ENCODE measurements at places on chromosomes 1 and 21.

DNA sequence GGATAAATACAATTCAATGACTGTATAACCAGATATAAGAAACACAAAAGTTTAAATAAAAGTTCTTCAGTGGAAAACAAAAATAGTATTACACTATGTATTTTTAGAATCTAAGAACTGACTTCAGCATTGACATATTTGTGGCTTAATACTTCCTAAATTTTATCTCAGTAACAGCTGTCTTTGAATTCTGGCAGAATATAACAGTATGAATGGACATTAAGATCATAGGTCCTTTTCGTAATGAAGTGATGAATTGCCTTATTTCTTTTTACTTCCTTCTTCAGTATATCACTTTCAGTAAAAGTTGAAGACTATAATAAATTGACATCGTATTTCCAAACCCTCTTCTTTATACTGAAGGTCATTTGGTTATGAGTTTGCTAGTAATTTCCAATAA, 1030.0 kb downstream of the MRPL39 start:
- DNase-seq = no peak

DNA sequence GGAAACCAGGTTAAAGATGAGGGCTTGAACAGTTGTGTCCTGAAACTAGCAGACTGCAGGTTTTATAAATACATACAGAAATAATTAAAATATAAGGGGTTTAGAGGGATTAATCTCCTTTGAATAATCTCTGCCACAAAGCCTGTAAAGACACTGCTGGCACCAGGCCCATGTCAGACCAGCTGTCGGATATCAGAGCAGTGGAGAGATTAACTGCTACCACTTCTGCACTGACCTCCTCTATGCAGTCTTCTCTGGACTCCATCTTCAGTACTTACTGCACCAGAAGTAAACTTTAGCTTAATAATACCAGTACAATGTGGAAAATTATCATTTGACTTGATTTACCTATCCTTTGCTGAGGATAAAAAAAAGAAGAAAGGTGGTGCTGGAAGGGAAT, 128.6 kb downstream of the LHX4 start:
- DNase-seq = no peak

DNA sequence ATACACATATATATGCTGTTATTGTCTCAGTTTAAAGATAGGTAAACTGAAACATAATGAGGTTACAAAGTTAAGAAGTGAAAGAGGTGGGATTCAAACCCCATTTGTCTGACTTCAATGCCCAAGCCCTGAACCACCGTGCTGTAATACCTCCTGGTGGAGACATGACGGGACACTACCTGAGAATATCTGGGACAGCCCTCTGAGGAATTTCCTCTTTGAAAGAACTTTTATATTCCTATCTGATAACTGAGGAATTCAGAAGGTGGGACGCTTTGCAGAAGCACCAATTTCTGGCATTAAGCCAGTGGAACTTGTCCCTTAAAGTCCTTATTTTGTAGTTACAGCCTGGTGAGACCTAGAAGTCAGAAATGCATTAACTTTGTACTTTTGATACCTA, 32.1 kb upstream of the FASLG start:
- no peak for DNase-seq

GRCh38 chr1:115782571-115783281, 14.2 kb upstream of the CASQ2 start:
- no peak for DNase-seq

GRCh38 chr1:156797212-156797871, 19.3 kb downstream of the SH2D2A start:
- DNase-seq = no peak

- DNase-seq = no peak
Measured at GRCh38 chr1:53919675-53920066, 25.7 kb downstream of the DIO1 start.

DNA sequence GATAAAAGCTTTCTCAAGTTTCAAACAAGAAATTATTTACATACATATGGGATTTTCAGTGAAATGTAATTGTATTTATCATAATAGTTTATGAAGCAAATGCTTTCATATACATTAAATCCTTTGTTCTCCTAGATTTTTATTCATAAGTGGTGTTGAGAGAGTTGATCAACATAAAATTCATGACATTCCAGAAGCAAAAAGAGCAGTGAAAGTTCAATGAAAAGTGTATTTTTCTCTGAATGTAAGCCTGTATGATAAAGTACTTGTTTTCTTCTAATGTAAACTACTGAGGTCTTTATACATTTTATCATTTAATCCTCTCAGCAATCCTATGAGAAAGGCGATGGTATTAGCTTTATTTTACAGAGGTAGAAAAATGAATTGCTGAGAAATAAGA, 146.5 kb downstream of the PLA2G4A start:
- no peak for DNase-seq

DNA sequence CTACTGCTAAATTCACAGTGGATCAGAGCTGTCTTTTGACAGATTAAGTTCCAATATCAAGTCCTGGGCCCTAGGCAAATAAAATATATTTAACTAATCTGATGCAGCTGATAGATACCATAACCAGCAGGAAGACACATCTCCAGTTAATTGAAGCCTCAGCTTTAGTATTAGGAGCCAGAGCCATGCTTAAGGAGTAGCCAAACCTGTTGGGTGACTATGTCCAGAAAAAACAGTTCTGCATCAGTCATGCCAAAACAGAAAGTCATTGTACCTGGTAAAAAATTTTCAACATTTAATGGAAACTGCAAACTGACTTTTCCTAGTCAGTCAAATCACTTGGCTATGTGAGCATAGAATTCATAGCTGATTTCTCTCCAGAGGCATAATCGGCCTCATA, 200.5 kb upstream of the RUNX1 start:
- DNase-seq = no peak

- DNase-seq = no peak
Measured at GRCh38 chr1:8011923-8012858, 13.9 kb downstream of the ERRFI1 start.

DNA sequence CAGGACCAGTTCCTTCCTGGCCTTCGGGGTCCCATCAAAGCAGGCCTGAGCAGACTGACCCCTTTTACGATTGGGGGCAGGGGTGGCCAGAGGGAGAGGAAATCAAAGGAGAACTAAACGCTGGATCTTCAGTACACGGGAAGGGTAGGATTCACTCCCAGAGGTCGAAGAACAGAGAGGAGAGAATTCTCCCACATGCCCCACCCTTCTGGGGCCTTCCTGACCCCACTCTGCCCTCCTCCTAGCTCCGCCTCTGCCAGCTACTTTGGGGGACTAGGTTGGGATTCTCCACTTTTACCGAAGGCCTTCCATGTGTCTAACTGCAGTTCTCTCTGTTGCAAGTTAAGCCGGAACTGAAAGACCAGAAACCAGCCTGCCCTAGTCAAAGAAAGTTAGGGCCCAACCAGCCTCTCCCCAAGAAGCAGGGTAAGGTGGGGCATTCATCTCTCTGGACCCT, 654 bp upstream of the ARHGEF2 start:
- DNase-seq = no peak

DNA sequence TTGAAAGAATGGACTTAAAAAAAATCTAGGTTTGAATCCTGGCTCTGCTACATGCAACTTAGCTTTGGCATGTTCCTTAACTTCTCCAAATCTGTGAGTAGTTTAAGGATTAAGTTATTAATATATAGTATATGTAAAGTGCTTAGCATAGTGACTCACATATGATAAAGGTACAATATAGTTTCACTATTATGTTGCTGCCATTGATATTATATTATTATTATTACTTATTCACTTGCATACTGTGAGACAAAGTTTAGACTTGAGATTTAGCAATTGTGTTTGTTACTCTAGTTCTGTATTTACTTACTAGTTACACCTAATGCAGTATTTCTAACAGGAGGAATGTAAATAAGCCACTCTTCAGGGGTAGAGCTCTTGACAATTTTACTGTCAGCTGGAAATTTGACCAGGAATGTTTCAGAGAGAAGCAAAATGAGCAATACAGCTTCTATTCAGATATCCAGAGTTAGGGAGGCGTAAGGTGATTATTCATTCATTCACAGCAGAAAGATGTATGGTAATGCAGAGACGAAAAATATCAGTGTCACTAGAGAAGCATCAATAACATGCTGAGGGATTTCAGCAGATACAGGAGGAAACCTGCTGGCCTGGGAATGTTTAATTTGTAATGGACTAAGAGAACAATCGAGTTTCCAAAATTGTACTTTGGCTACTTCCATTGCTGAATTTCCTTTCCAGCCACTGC, 25.5 kb downstream of the RGS7 start:
- no peak for DNase-seq

DNA sequence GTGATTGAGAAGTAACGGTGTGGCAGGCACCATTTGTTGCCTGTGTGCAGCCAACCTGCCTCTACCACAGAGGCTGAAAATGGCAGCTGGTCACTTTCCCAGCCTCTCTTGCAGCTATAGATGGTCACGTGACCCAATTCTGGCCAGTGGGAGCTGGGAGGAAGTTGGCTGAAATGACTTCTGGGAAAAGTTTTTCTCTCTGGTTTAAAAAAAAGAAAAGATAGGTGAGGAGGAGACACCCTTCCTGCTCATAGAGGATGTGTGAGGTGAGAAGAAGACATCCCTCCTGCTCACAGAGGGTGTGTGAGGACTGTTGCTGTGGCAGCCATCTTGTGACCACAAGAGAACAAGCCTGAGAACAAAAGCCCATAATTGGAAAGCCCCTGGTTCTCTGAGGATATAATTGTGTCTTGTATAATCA, 122.8 kb downstream of the SYF2 start:
- DNase-seq = no peak

DNA sequence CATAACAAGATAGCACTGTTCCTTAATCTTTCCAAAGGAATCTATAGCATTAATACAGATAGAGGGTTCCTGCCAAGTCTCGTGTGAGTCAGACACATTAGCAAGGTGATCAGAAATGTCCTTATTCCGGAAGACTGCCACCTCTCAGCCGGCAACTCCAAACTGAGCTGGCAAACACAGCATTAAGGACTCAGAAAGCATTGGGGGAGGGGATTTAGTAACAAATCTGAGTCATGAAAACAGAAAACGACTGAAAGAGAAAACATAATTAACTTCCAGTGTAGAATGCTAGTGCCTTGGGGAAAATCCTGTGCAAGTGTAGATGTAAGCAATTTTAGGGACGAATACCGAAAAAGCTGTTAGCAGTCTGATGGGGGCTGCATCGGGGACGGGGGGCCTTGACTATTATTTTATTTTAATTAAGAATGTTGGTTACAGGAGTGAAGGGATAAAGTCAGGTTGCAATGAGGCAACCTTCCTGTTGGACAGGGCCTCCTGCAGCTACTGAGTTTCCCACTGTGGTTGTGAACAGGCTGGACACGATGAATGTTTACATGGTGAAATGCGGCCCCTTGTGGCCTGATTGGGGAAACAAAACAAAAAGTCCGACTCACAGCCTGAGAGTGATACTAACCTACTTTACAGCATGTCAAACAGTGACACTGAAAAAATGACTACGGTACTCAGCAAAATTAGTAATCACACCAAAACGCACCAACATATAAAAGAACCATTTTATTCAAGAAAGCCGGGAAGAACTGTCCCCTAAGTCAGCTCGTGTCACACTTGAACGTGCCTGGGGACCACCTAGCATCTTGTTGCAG, 20.7 kb downstream of the MIS18A start:
- DNase-seq = no peak
